Astrocyte (in vitro differentiated cells and primary cell): ENCODE measurements at places on chromosomes 3 and 15. TPM values are rescaled to one million over a fixed set of nuclear protein-coding genes. Genes with fewer than 3 reads are reported as not detected.

- DNase-seq, result no peak
- H3K36me3 ChIP-seq, result no peaks in the 10 kb centered on the region
- H3K4me3 ChIP-seq, result no peak overlapping the region
- H3K27me3 ChIP-seq, result no peaks in the 10 kb centered on the region
Observed at GRCh38 chr3:77362936-77363335, 323.0 kb downstream of the ROBO2 start.

Gene SPESP1
- total RNA-seq, result not detected in 2 replicates

DNA sequence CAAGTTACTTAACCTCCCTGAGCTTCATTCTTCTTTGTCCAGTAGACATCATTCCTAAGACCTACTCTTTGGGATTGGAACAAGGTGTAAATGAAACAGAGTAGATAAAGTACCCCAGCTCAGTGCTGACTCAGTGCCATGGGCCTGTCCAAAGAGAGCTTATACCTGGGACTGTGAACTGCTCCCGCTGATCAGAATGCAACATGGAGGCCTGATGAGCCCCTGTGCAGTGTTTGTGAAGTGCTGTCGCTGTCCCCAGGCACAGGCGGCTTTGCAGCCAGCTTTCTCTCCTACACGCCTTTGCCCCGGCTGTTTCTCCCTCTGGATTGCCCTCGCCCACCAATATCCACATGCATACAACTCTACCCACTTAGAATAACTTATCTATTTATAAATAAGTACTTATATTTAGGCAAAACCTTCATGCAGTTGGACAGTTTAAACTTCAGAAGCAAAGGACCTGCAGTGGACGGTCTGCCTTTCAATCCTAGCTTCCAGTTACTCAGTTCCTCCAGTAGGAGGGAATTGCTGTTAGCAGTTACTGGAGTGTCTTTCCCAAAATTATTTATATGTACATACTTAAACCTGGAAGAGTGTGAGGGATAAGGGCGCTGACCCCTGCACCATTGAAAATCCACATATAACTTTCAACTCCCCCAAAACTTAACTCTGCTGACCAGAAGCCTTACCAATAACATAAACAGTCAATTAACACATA is 80.0 kb downstream of the CORO2B start:
- H3K4me1 ChIP-seq, result no peaks in the 10 kb centered on the region
- DNase-seq, result no peak
- H3K27ac ChIP-seq, result no peak overlapping the region

Gene WDR93
- not detected in 2 replicates for total RNA-seq

GRCh38 chr15:31248263-31248662 is 78.4 kb upstream of the KLF13 start:
- no peaks in the 10 kb centered on the region for H3K36me3 ChIP-seq
- H3K27me3 ChIP-seq, result peaks cover 10% of the 10 kb centered on the region
- H3K27ac ChIP-seq, result no peak overlapping the region
- DNase-seq, result no peak
- no peak overlapping the region for H3K4me3 ChIP-seq

GRCh38 chr3:124094496-124094895 is 102.6 kb upstream of the ROPN1 start:
- H3K27ac ChIP-seq, result no peak overlapping the region
- no peak overlapping the region for H3K4me3 ChIP-seq
- peak; percentile 34 for DNase-seq
- H3K36me3 ChIP-seq, result no peaks in the 10 kb centered on the region

DNA sequence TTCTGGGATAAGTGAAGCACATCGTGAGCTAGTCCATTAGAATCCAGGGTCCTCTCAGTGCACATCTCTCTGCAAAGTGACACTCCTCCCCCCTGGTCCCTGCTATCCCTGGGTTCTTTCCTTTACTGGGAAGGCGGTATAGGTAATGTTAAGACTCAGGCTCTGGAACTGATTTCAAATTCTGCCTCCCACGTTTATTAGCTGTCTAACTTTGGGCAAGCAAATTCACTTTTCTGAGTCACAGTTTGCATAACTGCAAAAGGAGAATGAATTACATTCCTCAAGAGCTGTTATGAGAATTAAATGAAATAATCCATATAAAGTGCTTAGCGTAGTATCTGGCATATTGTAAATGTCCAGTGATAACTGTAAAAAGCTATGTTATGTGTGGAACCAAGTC is 168.1 kb upstream of the LRRN1 start:
- no peaks in the 10 kb centered on the region for H3K36me3 ChIP-seq
- H3K27ac ChIP-seq, result no peak overlapping the region
- peak; percentile 63 for DNase-seq
- no peaks in the 10 kb centered on the region for H3K27me3 ChIP-seq

- H3K36me3 ChIP-seq, result no peaks in the 10 kb centered on the region
- H3K27ac ChIP-seq, result no peak overlapping the region
- no peak overlapping the region for H3K4me3 ChIP-seq
- no peaks in the 10 kb centered on the region for H3K4me1 ChIP-seq
- DNase-seq, result no peak
Observed at GRCh38 chr15:27853624-27854455, 245.3 kb downstream of the OCA2 start.
